ENCODE measurements at places on chromosomes 12 and 14.

DNA sequence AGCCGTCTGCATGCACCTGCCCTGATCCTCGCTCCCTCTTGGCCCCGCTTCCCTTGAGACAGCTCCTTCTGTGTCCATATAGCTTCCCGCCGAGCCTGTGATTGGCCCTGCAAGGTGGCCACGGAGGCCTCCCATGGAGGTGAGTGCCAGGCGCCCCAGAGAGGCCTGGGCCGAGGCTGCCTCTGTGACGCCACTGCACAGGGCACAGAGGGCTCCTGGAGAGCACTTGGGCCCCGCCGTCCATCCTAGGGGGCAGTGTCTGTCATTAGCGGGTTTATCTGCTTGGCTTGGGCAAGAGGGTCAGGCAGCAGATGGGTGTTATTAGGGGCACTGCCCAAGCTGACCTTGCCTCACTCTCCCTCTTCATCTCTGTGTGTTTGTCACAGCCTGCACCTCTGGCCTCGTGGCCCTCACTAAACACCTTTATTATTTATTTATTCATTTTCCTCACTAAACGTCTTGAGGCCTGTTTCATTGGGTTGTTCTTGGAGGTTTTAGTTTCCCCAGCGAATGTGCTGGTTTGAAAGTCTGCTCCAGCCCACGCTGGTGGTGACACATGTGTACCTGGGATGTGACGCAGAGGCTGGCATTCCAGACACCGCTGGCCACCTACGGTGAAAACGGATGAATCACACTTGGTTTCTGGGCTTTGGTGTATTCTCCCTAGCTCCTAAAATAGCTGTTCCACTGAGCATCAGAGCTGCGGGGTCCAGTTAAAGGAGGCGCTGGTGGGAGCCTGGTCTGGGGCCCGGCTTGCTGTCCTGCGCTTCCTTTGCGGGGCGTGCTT, 5.9 kb downstream of the ZFYVE21 start:
- peak; percentile 62 for DNase-seq

DNA sequence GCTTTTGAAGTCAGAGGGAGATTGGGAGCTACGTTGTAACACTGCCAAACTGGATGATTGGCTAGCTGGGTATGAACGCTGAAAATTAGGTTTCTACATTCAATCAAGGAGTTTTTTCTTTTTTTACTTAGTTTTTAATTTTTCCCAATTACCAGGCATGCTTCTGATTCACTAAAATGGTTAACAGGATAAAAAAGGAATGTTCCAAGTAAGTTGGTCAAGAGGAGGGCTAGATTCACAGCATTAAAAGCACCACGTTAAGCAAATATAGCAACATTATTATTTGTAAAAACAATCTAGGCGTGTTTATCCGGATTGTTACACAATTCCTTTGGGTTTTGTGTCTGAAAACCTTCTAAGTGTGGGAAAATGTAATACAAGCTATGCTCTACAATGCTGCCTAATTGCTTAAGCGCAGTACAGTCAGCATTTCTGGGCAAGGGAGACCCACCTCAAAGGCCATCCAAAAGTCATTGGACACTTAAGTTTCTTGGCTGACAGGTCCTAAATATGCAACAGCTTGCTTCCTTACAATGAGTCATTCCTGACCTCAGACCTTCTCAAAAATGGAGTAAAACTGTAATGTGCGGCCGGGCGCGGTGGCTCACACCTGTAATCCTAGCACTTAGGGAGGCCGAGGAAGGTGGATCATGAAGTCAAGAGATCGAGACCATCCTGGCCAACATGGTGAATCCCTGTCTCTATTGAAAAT, 1.2 kb downstream of the RPLP0 start:
- DNase-seq, result peak; percentile 63

GRCh38 chr14:53450871-53451270, 297.7 kb upstream of the DDHD1 start:
- DNase-seq, result no peak

DNA sequence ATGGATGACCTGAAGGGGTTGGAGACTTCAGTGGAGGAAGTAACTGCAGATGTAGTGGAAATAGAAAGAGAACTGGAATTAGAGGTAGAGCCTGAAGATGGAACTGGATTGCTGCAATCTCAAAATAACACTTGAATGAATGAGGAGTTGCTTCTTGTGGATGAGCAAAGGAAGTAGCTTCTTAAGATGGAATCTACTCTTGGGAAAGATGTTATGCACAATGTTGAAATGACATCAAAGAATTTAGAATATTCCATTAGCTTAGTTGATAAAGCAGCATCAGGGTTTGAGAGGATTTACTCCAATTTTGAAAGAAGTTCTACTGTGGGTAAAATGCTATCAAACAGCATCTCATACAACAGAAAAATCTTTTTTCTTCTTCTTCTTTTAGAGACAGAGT, 186.4 kb upstream of the PRKD1 start:
- DNase-seq, result no peak

DNA sequence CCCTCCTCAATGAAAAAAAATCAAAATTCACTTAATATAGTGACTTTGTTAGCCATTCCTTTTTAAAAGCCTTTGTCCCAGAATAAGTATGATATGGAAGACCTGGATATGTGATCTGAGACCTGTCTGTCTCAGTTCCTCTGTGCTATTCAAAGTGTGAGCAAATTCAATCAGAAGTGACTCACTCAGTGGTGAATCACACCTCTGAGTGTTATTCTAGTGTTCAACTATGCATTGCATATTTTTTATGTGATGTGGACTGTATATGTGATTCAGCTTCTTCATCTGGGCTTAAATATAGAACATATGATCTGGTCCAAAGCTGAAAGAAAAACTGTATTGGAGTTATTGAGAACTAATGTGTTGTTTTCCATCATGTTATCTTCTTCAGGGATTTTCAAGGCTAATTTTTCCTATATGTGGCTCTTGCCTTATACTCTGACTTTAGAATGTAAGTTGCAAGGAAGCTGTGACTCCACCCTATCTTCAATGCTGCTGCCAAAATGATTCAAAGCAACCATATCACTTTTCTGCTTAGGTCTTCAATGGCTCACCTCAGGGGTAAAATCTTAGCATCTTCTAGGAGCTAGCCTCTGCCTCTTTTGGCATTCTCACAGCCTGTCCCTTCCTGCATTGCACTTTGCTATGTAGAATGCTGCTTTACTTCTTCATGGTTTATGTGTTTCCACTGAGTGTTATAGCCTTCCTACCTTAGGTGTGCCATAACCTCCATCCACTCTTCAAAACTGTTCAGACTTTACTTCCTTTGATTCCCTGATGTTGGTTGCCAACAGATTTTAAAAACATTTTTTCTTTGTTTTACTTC, 169.8 kb downstream of the OTOGL start:
- DNase-seq, result no peak

All from activated T-cell treated with anti-CD3 and anti-CD28 coated beads, Interleukin-2, amount 50 U/mL, for 48 hours (primary cell).